NCI-H226 (cell line): ENCODE measurements at places on chromosomes 7 and 10.

- no peak for DNase-seq
These were observed 19.6 kb downstream of the SGMS1 start for GRCh38 chr10:50604049-50604640.

DNA sequence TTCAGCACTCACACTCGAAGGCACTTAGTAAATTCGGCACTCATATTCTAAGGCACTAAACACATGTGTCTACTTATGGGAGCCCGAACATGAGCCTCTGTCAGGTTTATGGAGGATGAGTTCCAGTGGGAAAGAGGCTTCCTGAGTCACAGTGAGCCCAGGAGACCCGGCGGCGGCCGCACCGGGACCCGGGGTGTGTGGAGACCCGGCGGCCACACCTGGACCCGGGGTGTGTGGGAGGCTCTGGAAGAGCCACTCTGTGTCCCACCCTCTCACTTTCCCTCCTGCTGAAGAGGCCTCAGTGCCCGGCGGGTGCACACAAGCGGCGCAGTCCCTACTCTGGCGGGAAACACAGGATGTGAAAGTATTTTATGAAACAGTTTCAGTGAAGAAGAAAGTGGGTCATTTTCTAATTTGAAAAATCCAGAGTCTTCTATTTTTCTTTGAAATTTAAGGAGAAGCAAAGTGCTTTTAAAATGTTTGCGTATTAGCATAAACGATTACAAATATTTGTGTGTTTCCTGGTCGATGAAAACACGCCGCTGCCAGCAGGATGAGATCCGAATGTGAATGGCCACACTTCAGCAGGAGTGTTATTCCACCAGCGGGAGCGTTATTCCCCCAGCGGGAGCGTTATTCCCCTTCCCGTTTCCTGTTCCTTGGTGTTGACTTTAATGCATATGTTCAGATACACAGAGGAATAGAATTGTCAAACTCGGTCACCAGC, 625.1 kb downstream of the DNAJB6 start:
- DNase-seq, result no peak

DNA sequence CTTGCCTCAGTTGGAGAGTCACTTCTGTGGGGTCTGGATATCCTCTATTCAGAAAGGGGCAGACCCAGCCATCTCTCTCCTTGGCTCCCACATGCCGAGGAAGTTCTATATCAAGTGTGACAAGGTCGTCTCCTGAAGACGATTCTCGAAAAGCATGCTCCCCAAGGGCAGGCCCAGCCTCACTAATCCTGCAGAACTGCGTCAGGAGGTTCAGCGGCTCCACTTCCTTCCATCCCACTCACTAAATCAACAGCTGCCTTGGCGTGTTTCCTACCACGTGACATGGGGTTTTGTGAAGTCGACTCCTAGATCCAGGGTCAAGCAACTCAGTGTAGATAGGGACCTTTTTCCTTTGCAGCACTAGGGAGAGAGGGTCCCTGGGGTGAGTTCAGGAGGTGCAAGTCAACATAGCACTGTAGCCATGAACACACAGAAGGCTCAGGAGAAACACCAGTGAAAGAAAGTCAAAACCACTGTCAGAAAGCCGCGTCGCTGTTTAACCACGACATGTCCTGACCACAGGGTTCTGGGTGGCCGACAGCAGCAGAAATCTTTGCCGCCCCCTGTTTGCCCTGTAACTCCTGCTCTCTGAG, 156.4 kb downstream of the PRPF18 start:
- DNase-seq, result no peak

GRCh38 chr7:84073186-84073875, 121.3 kb downstream of the SEMA3A start:
- no peak for DNase-seq

- no peak for DNase-seq
These were observed 92.4 kb upstream of the KLF6 start for GRCh38 chr10:3877211-3878000.

DNA sequence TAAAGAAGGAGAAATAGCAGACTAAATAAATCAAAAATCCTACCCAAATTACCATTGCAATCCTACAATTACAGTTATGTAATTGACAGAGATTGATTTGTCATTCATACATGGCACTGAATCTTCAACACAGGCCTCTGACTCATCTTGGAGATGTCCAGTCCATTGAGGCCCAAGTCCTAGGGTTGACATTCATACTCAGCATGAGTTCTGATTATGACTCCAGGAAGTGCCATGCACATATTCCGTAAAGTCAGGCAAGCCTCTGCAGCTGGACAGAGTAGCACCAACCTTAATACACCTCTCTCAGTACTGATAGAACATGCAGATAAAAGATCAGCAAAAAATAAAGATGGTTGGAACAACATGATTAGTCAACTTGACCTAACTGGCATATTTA, 353.7 kb upstream of the NFE2L3 start:
- DNase-seq, result no peak

GRCh38 chr7:106203473-106203872, 81.3 kb downstream of the NAMPT start:
- no peak for DNase-seq

- DNase-seq, result peak; percentile 29
These were observed 95.8 kb upstream of the CACUL1 start for GRCh38 chr10:118850418-118851061.

- no peak for DNase-seq
These were observed 451.2 kb downstream of the SEMA3D start for GRCh38 chr7:84735677-84736076.

DNA sequence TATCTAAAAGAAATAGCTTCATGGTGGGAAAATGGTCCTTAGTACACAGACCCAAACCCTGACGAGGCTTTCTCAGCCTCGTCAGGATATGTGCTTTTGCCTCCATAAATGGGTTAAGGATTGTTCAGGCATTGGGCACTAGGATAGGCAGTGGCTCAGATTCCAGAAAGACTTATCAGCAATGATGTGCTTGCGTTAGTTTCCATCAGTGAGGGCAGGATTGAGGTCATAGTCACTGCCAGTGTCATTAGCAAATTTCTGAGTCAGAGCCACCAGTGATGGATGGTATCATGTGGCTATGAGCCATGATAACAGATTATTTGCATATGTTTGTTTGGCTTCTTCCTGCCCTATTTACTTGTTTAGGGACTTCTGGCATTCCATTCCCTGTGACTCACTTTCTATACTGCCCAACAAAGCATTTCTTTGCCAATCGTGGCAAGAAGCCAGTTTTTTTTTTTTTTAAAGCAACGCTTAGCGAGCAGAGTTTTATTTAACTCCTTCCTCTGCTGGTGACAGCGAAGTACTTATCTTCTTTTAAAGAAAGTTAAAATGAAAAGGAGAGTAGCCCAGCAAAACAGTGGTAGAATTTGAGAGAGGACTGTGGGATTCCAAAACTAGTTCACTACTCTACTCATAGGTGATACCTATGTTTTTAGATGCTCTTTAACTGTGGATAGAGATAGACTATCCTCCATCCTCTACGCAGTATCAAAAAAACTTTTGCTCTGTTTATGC, 44.4 kb downstream of the MYPN start:
- peak; percentile 92 for DNase-seq

- DNase-seq, result no peak
These were observed 3.0 kb upstream of the FGF8 start for GRCh38 chr10:101778781-101779543.

DNA sequence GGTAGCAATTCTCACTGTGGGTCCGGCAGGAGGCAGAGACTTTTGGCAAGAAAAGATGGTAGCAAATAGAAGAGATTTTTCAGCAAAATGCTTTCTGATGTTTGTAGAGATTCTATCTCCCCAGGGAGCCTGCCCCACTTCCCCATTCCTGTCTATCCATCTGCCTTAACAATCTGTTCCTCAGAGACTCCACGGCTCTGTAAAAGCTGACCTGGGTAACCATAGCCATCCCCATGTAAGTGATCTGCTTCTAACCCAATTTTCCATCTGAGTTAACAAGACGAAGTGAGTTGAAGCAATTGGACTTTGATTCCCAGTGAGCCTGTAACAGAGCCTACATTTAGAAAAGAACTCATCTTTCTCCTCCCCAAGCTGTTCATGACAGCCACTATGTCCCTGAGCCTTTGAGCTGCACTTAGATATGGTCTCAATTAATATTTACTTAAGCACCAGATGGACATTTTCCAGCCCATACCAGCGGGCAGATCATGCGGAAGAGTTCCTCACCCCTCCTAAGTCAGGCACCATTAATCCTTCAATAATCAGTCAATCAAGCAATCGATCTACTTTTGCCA, 896.1 kb downstream of the CCSER2 start:
- DNase-seq, result no peak

- DNase-seq, result no peak
These were observed 269.2 kb downstream of the ZWINT start for GRCh38 chr10:56091872-56092271.

DNA sequence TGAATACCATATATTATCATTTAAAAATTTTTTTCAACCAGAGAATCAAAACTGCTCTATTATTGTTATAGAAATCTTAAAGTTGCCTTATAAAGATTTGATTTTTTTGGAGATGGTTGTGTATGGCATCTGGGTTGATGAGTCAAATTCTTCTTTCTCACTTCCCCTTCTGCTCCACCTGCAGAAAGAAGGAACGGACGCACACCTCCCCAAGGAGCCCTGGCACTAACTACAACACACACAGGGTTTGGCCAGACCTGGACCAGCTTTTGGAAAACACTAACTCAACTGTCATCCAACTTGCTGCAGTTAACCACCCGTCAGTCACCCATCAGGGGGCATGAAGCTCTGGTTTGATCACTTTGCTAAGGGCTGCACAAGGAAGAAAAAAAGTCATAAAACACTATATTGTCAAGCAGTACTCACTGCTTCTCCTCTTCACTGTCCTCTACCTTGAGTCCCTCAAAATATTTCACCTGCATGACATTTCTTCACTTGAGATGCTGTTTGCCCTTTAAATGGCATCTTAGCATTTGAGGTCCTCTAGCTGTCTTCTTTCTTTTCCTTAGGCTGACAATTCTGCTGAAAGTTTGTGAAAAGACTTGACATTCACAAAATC, 266.7 kb upstream of the PHF14 start:
- DNase-seq, result no peak

- DNase-seq, result no peak
These were observed 83.9 kb downstream of the OSBPL3 start for GRCh38 chr7:24896031-24896501.

DNA sequence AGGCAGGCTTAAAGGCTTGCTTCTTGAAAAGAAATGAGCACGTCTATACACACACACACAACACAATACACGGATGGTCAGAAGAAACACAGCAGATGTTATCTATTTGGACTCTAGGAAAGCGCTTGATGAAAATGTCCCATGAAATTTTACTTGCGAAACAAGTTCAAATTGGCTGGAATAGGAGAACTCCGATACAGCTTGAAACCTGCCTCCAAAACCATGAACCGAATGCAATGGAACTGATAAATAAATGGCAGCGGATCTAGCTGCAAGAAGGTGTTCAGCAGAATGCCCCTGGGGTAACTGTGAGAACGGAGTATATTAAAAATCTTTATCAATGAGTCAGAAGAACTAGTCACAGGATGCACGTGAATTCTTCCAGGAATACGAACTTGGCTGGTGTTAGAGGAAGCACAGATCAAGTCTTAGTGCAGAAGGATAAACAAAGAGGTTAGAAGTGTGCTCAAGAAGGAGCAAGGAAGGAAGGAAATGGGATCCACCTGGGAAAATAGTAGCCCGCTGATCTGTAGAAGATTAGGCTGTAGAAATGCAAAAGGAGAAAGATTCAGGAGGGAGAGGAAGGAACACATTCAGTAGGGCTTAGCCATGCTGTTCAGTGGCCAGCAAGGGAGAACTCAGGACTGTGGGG, 142.0 kb upstream of the PRKCQ start:
- peak; percentile 72 for DNase-seq

- DNase-seq, result no peak
These were observed 26.4 kb downstream of the STEAP1 start for GRCh38 chr7:90180649-90181048.

DNA sequence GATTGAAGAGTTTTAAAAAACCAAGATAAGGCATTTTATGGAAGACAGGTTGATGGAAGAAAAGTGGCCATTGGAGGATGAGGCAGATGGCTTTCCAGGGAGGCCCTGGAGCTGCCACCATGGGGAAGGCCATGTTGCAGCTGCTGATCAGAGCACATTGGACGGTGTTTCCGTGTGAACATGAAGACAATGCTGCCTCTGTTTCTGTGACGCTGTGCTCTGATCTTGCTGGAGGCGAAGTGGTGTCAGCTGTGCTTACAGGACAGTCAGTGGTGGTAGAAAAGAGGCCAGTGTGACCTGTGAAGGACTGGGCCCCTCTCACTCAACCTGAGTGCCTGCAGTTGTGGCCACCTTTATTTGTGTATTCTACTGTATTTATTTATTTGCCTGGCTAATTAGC, 132.9 kb downstream of the FAM204A start:
- no peak for DNase-seq

GRCh38 chr10:124088915-124089314, 4.5 kb downstream of the CHST15 start:
- DNase-seq, result no peak

DNA sequence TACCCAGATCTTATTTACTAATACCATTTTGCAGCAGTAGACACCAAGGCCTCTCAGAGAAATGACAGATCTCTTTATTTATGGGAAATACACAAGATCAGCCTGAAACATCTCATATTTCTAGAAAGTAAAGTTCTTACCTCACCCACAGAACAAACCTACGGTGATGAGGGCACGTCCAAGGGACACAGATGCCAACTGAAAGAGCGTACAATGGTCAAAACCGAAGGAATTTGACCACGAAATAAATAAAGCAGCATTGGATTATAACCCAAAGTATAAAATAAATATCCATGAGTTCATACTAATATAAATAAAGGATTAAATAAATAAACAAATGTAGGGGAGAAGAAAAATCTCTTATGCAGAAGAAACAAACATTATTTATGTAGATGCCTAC, 747.0 kb downstream of the TNS3 start:
- DNase-seq, result no peak

DNA sequence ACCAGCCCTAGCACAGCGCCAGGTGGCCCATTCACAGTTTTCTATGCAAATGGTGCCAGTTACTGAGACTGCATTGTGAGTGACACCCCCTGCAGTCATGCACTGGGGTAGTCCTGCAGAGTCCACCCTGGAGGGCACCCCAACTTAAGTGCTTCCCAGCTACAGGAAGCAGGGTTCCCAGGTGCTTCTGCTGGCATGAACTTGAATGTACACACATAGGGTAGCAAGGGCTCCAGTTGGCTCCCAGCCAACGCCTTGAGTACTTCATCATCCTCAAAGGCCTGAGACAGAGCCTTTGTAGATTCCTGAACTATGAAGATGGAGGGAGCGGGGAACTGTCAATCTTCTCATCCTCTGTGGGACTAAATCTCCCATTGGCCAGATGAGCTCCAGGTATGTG, 11.5 kb upstream of the NPFFR1 start:
- DNase-seq, result peak; percentile 48

DNA sequence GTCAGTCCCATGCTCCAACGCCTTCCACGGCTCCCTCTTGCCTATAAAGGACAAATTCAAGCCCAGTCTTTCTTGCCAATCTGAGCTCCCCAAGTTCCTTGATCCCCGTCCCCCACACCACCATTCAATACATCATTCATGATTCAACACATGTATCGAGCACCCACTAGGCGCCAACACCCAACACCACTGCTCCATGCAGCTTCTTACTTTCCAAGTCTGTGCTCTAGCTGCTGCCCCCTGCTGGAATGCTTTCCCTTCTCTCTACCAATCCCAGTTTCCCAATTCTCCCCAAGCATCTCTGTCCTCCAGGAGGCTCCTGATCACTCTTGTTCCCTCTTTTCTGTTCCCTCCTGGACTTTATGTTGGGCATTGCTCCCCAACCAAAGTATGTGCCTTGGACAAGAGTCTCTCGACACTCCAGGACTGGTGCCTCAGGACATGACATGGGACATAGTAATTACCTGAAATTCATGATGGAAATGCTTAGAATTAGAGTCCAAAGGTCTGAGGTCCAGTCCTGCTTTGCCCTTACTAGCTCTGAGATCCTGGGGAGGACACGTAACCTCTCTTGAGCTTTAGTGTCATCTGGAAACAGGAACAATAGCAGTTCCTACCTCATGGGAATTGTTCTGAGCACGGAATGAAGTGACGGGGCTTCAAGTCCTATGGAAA, 172.7 kb downstream of the NEURL1 start:
- DNase-seq, result no peak
